IMR-90 (cell line): ENCODE measurements at places on chromosomes 12 and 14. TPM values are rescaled to one million over a fixed set of nuclear protein-coding genes. Genes with fewer than 3 reads are reported as not detected.

APOLD1 gene
- total RNA-seq, result 4.2 and 4.5 TPM in 2 replicates

GRCh38 chr12:122423258-122424165, 1.0 kb upstream of the CLIP1 start:
- H3K27ac ChIP-seq, result peak overlapping the region; percentile 65
- H3K4me3 ChIP-seq, result peak overlapping the region; percentile 86
- peak; percentile 62 for DNase-seq
- H3K4me1 ChIP-seq, result peaks cover 10% of the 10 kb centered on the region
- H3K27me3 ChIP-seq, result no peaks in the 10 kb centered on the region

- no peak overlapping the region for H3K4me3 ChIP-seq
- H3K4me1 ChIP-seq, result peaks cover 12% of the 10 kb centered on the region
- DNase-seq, result peak; percentile 83
- H3K36me3 ChIP-seq, result peaks cover 5% of the 10 kb centered on the region
These were observed 157.6 kb downstream of the DPF3 start for GRCh38 chr14:72736308-72736707.

NRXN3 gene
- 4.8 and 6.4 TPM in 2 replicates for total RNA-seq

DNA sequence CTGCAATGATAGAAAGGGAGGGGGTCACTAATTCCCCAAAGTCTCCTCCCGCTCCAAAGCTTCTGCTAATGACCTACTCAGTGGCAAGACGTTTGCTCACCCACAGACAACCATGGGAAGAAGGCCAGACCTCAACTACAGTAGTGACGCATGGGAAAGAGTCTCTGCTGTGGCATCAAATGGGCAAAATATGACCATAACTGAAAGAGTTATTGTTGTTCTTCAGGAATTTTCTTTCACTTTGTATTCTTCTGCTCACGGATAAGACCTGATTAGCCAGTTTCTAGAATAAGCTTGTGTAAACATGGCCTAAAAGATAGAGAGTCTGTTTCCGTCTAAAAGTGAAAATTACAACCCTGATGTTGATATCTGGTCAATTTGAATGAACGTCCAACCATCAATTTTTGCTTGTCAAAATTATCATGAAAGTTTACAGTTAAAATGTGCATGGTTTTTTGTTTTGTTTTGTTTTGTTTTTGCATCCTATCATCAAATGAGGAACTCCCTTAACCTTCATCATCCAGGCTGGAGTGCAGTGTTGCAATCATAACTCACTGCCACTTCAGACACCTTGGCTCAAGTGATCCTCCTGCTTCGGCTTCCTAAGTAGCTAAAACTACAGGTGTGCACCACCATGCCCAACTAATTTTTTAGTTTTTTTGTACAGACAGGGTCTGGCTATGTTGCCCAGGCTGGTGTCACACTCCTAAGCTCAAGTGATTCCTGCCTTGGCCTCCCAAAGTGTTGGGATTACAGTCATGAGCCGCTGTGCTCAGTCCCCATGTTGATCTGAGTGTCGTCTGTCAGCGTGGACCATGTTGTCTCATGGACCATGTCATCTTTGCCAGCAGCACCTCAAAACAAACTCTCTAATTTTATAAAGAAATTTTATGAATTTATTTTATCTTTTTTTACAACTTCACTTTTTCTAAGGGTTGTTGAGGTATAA, 7.0 kb downstream of the KRT6B start:
- no peaks in the 10 kb centered on the region for H3K36me3 ChIP-seq
- H3K4me1 ChIP-seq, result no peaks in the 10 kb centered on the region; the same call in 1 of the 2 replicates
- no peak overlapping the region for H3K27ac ChIP-seq
- no peak overlapping the region for H3K4me3 ChIP-seq

- H3K4me1 ChIP-seq, result no peaks in the 10 kb centered on the region
- H3K36me3 ChIP-seq, result peaks cover 29% of the 10 kb centered on the region
- no peak overlapping the region for H3K4me3 ChIP-seq
- no peaks in the 10 kb centered on the region for H3K27me3 ChIP-seq
- H3K27ac ChIP-seq, result no peak overlapping the region
These were observed 120.6 kb upstream of the FKBP4 start for GRCh38 chr12:2673966-2674810.

LTB4R gene
- total RNA-seq, result 0.18 and 0.28 TPM in 2 replicates

SMIM41 gene
- not detected in 2 replicates for total RNA-seq

- no peak overlapping the region for H3K27ac ChIP-seq
- DNase-seq, result peak; percentile 34
- H3K27me3 ChIP-seq, result no peaks in the 10 kb centered on the region
These were observed 89.8 kb downstream of the FAR2 start for GRCh38 chr12:29238822-29239291.

DNA sequence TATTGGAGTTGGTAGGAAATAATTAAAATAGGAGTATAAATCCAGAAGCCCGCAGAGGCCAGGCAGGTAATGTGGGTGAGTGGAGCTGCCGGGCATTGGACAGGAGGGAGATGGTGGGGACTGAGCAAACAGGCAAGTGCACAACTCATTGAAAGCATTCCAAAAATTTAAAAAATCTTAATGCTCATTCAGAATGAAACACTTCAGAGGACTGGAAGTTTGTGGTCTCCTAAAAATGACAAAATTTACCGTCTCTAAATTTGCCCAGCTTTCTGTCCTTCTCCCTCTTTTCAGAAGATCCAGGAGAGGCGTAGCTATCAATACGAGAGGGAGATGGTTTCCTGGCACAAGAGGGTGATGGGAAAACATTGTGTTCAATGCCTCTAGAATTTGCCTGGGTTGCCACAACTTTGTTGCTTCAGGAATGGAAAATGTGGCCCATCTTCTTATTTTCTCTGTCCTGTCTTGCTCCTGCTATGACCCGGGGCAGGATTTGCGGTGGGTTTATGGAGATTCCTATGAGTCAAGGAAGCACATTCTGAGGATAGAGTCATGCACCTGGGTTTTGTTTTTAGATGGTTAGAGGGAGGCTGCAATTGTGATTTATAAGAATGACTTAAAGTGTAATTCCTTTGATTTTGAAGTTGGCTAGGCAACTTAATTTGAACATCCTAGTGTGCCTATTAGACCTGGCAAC, 72.2 kb downstream of the BORCS5 start:
- H3K27ac ChIP-seq, result no peak overlapping the region
- H3K4me3 ChIP-seq, result no peak overlapping the region
- peaks cover 28% of the 10 kb centered on the region for H3K4me1 ChIP-seq
- no peaks in the 10 kb centered on the region for H3K27me3 ChIP-seq

DNA sequence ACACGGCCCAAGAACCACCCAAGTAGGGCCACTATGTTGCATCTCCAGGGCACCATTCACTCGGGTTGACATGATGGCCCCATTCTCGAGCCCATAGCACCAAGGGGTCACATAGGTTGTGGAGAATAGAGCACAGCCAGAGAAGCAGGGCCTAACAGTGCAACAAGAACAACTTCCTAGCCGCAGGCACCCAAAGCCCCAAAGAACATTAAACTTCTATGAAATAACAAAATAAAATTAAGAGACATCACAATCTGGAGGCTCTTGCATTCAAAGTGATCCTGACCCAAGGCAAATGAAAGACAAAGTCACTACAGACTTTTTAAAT, 1.9 kb downstream of the KRT4 start:
- H3K4me1 ChIP-seq, result peaks cover 6% of the 10 kb centered on the region
- no peaks in the 10 kb centered on the region for H3K36me3 ChIP-seq
- no peak for DNase-seq
- no peak overlapping the region for H3K27ac ChIP-seq

FAM90A1 gene
- total RNA-seq, result under 0.01 TPM in 1 of 2 replicates, not detected in the other

- DNase-seq, result peak; percentile 81
- H3K36me3 ChIP-seq, result no peaks in the 10 kb centered on the region
- peaks cover 3% of the 10 kb centered on the region; the same call in 1 of the 2 replicates for H3K4me1 ChIP-seq
- H3K27ac ChIP-seq, result no peak overlapping the region
- no peaks in the 10 kb centered on the region for H3K27me3 ChIP-seq
- H3K4me3 ChIP-seq, result no peak overlapping the region
These were observed 7.3 kb downstream of the GPR68 start for GRCh38 chr14:91237219-91237618.

GRCh38 chr12:94615260-94616181, 34.8 kb downstream of the TMCC3 start:
- no peaks in the 10 kb centered on the region for H3K36me3 ChIP-seq
- H3K27ac ChIP-seq, result no peak overlapping the region
- no peaks in the 10 kb centered on the region; the same call in 1 of the 2 replicates for H3K4me1 ChIP-seq
- DNase-seq, result peak; percentile 45

- H3K4me3 ChIP-seq, result no peak overlapping the region
- H3K27ac ChIP-seq, result no peak overlapping the region
- H3K27me3 ChIP-seq, result peaks cover 6% of the 10 kb centered on the region; the same call in 1 of the 2 replicates
- no peaks in the 10 kb centered on the region for H3K36me3 ChIP-seq
These were observed 44.4 kb upstream of the PPP2R5C start for GRCh38 chr14:101716956-101717662.

DNA sequence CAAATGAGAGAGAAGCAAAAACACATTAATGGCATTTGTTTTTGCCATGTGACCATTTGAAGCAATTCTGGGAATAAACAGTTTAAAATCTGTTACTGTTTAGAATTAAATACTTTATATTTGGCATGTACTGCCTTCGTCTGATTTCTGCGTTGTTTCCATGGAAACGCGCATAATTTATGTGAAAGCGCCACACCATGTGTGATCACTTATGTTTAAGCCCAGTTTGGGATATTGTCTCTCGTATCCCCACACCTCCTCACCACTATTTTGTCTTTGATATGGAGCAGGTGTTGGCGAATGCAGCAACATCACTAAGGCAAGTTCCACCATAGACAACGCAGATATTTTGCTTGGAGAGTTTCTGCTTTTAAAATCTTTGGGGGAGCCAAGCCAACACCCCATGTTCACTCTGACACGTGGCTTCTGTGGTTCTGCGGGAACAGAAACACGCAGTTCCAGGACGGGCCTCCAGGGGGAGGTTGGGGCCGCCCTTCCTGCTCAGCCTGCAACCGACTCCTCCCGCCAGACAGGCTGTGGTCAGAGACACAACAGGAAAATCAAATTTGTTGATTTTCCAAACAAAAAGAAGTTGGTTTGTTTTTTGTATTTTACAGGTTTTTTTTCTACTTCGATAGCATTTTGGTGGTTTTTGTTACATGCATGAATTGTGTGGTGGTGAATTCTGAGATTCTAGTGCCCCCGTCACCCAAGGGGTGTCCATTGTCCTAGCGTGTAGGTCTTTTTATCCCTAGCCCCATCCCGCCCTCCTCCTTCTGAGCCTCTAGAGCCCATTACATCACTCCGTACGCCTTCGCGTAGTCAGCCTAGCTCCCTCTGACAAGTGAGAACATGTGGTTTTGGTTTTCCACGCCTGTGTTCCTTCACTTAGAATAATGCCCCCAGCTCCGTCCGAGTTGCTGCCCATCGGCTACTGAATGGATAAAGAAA, 101.9 kb upstream of the SFSWAP start:
- H3K36me3 ChIP-seq, result no peaks in the 10 kb centered on the region
- H3K27ac ChIP-seq, result no peak overlapping the region
- H3K27me3 ChIP-seq, result no peaks in the 10 kb centered on the region
- H3K4me3 ChIP-seq, result no peak overlapping the region

DNAI7 gene
- total RNA-seq, result under 0.01 and 0.28 TPM in 2 replicates

- no peak for DNase-seq
- no peaks in the 10 kb centered on the region for H3K27me3 ChIP-seq
- H3K4me1 ChIP-seq, result no peaks in the 10 kb centered on the region
- H3K36me3 ChIP-seq, result no peaks in the 10 kb centered on the region
- no peak overlapping the region for H3K4me3 ChIP-seq
These were observed 159.3 kb downstream of the SLC2A13 start for GRCh38 chr12:39946361-39947280.

DDX54 gene
- 23.8 and 24.4 TPM in 2 replicates for total RNA-seq

DNA sequence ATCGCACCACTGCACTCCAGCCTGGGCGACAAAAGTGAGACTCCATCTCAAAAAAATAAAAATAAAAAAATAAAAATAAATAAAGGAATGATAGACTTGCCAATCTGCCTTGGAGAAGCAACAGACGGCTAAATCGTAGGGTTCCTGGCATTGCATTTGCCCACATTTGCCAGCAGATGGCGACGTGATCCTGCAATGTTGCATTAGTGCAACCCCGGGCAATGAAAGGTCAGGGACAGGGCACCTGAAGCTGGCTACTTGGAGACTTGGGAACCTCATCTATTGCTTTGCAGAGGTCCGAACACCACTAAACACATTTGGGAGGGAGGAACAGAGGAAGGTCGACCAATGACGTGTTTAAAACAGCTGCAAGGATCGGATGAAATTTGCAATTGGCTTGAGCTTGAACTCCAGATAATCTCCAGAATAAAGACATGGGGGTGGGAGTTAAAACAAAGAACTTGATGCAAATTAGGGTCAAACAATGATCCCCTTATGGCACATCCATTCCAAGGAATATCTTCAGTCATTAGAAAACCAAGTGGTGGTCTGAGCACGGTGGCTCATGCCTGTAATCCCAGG, 34.6 kb downstream of the SPRING1 start:
- H3K4me1 ChIP-seq, result no peaks in the 10 kb centered on the region
- H3K27me3 ChIP-seq, result no peaks in the 10 kb centered on the region; the same call in 1 of the 2 replicates
- DNase-seq, result peak; percentile 55
- H3K36me3 ChIP-seq, result no peaks in the 10 kb centered on the region
- no peak overlapping the region for H3K4me3 ChIP-seq

CSAD gene
- total RNA-seq, result 5.0 and 5.4 TPM in 2 replicates

DNA sequence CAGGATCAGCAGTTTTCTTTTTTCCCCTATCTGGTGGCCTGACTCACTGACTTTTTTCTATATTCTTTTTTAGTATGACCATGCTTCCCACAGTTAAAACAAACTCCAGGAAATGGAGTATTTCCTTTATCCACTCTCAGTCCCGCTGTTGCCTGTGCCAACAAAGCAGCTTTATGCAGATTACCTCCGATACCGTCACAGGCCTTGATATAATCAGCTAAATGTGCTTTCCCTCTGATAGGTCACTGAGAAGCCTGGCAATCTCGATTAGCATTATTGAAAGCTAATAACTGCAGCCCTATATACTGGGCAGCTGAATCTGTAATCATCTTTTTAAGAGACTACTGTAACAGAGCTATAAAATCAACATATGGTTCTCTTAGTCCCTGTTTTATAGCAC, 243.6 kb downstream of the KIF21A start:
- no peaks in the 10 kb centered on the region for H3K36me3 ChIP-seq
- no peak overlapping the region for H3K4me3 ChIP-seq
- DNase-seq, result no peak
- no peak overlapping the region for H3K27ac ChIP-seq

TMTC2 gene
- 1.4 TPM in 2 replicates for total RNA-seq

GRCh38 chr14:88746052-88746451, 46.7 kb downstream of the EML5 start:
- no peak overlapping the region for H3K4me3 ChIP-seq
- DNase-seq, result peak; percentile 58
- no peaks in the 10 kb centered on the region for H3K36me3 ChIP-seq
- H3K4me1 ChIP-seq, result peaks cover 4% of the 10 kb centered on the region; the same call in 1 of the 2 replicates
